ENCODE measurements at places on chromosomes 6 and 20. TPM values are rescaled to one million over a fixed set of nuclear protein-coding genes. Genes with fewer than 3 reads are reported as not detected.

DNA sequence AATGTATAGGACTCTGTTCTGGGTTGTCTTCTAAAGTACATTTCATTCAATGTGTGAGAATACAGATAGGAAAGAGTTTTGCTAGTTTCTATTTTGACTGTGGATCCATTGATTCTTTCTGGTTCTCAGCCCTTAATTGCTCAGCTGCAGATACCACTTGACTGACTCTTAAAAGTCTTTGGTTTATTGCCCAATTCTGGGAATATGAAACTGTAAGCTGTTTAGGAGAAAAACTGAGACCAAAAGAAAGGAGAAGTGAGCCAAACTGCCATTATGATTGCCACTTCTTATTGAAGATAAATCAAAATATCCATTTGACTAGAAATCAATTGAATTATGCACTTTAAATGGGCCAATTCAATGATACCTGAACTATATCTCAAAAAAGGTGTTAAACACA, 211.4 kb downstream of the ESR1 start:
- DNase-seq = no peak

- DNase-seq = no peak
These were observed 10.5 kb downstream of the ZNFX1 start for GRCh38 chr20:49267327-49267726.

The CGA gene
- total RNA-seq = not detected

DNA sequence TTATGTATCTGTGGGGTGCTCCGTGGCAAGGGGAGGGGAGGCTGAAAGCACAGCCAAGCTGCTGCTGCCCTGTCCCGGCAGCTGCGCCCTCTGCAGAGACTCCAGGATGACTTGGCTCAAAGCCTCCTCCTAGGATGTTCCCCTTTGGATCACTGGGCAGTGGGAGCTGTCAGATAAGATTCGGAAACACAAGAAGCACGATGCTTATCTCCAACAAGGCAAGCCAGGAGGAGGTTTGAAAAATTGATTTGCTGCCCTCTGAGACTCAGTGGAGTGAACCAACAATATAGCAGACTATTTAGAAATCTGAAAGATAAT, 776.4 kb downstream of the C6orf118 start:
- DNase-seq = no peak

DNA sequence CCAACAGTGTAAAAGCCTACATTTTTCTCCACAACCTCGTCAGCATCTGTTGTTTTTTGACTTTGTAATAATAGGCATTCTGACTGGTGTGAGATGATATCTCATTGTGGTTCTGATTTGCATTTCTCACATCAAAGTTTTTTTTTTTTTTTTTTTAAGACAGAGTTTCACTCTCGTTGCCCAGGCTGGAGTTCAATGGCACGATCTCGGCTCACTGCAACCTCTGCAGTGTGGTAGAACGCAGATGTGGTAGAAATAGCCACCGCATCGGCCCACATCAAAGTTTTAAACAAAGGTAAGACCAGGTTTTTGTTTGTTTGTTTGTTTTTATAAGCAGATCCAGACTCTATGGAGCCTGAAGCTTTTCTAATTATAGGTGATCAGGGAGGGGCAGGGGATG, 12.7 kb upstream of the PPP1R3G start:
- DNase-seq = no peak

The COL19A1 gene
- 0.15 TPM for total RNA-seq

The PPP1R3G gene
- 1.2 TPM for total RNA-seq

DNA sequence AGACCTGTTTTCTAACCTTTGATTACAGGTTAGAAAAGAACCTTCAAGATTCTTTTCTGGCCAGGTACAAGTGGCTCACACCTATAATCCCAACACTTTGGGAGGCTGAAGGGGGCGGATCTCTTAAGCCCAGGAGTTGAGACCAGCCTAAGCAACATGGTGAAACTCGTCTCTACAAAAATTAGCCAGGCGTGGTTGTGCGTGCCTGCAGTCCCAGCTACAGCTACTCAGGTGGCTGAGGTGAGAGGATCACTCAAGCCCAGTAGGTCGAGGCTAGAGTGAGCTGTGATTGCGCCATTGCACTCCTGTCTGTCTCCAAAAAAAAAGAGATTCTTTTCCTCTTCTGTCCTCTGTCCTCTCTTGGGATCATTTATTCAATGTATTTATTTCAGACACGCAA, 14.5 kb downstream of the PPIL1 start:
- DNase-seq = no peak
